Hepatocyte (in vitro differentiated cells): ENCODE measurements at places on chromosomes 11 and 22.

GRCh38 chr22:24424901-24425775 is 2.3 kb upstream of the ADORA2A start:
- no peak for DNase-seq

GRCh38 chr11:20154381-20154780 is 5.9 kb downstream of the DBX1 start:
- no peak for DNase-seq

GRCh38 chr11:63908631-63909401 is 8.1 kb downstream of the RCOR2 start:
- DNase-seq: no peak

GRCh38 chr11:61491736-61492395 is 16.7 kb upstream of the LRRC10B start:
- DNase-seq: no peak

DNA sequence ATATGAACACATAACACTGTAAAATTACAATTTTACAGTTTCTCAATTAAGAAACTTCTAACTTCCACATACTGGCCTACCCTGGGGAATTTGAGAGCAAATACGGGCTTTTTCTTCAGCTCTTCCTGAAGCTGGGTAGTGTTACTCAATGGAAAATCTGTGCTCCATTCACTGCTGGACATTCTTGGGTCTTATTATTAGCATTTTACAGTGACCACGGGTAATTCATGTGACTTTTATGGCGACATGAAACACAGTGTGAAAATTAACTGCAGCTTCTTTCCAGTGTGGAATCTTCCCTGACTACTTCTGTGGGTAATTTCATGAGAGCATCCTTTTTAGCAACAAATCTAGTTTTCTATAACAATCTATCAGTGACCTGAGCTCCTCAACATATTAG is 423.7 kb upstream of the ANO5 start:
- no peak for DNase-seq

GRCh38 chr22:44604991-44605390 is 97.0 kb upstream of the PRR5 start:
- no peak for DNase-seq

- no peak for DNase-seq
Measured at GRCh38 chr11:58805065-58805464, 39.4 kb downstream of the GLYATL2 start.

- no peak for DNase-seq
Measured at GRCh38 chr11:33296695-33297094, 39.5 kb downstream of the HIPK3 start.

DNA sequence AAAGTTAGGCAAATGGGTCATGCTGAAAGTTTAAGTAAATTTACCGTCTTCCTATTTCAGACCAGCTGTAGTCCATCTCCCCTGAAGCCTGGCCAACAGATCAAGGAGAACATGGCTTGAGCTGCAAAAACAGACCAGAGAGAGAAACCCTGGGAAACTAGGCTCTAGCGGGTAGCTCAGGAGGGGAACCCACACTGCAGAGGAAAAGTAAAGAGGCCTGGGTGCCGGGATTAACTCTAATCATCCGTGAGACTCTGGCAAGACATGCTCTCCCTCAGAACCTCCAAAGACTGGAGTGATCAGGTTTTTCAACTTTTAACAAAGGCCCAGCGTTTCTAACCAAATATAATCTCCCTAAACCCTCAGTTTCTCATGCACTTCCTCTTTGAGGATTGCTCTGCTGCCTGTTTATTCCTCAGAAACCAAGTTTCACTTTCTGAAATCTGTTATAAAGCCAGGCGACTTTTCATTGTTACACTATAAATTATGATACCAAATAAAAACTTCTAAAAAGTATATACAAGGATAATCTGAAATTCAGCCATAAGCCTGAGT is 67.5 kb downstream of the GAB2 start:
- peak; percentile 22 for DNase-seq

DNA sequence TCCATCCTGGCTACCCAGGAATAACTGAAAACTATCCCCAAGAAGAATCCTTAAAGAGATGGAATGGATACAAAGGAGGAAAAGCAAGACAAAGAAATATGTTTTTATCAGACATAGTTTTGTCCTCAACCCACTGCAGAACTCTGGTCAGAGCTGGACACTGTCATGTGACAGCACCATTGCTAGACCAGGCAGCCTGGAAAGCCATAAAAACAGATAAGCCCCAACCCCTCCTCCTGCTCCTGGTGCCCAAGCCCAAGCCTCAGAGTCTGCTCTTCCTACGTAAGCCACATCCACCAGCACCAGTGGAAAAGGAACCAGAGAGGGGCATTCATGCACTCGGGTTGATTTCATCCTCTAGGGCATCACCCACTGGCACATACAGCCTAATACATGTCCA is 116.9 kb downstream of the TRIM29 start:
- DNase-seq: peak; percentile 66

DNA sequence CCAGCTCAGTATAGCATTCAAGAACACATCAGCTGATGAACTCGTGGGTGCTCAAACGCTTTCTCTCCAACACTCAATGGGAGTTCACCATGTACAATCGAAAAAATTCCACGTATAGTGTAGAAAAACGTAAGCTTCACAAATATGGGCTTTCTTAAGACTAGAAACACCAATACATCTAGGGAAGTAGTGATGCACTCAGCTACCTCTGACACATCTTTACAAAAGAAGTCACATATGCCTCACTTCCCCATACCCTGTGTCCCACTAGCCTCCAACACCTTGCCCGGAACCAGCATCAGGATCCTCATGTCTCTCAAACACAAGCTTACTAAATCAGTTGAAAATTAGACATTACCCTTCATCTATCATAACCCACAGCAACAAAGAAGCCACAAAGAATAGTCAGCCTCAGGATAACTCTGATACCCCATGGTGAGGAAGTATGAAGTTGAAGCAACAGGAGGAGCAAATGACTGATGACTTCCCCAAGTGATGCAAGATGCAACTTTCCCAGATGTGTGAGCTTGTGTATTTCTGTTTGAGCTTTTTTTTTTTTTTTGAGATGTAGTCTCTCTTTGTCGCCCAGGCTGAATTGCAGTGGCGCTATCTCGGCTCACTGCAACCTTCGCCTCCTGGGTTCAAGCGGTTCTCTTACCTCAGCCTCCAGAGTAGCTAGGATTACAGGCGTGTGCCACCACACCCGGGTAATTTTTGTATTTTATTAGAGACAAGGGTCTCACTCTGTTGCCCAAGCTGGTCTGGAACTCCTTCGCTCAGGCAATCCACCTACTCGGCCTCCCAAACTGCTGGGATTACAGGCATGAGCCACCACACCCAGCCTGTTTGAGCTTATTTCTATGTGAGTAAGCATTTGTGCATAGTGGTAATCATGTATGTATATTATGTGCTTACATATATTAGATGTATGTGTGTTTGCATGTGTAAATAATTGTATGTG is 8.5 kb upstream of the DENND5A start:
- DNase-seq: no peak

- peak; percentile 4 for DNase-seq
Measured at GRCh38 chr22:46588279-46589140, 31.7 kb upstream of the GRAMD4 start.

- DNase-seq: peak; percentile 71
Measured at GRCh38 chr11:64268025-64268892, 16.2 kb downstream of the BAD start.

DNA sequence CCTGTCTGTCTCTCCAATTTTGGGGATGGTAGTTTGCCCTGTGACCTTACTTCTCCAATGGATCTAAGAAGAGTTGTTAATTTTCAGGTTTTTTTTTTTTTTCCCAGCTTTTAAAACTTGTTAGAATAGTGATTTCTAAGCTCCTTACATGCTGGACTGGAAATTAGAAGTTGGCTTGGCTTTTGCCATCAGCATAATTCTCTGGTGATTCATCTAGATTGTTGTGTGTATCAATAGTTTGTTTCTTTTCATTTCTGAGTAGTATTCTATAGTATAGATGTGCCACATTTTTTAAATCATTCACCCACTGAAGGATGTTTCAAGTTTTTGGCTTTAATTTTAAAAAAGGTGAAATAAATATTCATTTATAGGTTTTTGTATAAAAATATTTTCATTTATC is 51.4 kb downstream of the ADAMTS15 start:
- no peak for DNase-seq

DNA sequence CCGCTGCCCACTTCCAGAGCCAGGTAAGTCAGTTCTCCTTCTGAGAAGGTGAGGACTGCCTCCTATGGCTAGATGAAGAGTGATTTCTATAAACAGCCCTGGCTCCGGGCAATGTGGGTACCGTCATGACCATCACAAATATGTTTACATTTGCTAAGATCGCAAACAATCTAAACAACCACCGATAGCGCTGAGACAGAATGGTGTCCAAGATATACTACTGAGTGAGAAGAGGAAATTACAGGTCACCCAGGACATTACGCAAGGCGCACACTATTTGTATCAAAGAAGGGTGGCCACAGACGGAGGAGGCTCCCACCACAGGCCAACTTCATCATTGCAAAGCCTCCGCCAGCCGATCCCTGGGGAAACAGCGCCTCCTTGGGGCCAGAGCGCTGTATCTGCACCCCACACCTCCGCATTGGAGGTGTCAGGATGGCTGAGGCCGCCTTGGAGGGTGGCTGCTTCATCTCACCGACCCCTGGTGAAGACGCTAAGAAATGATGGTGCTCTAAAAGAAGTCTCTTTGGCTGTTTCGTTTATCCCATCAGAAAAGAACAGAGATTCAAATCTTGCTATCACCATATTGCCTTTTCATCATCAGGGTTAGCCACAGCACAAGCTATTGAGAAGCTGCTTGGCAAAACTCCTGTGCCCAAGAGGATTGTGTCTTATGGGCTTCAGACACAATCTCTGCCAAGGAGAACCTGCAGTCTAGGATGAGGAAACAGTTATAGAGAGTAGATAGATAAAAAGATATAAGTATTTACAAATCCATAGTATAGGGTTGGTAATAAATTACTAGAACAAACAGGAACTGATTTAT is 12.3 kb upstream of the ASRGL1 start:
- peak; percentile 50 for DNase-seq

- DNase-seq: no peak
Measured at GRCh38 chr11:117671370-117671769, 125.6 kb downstream of the DSCAML1 start.

DNA sequence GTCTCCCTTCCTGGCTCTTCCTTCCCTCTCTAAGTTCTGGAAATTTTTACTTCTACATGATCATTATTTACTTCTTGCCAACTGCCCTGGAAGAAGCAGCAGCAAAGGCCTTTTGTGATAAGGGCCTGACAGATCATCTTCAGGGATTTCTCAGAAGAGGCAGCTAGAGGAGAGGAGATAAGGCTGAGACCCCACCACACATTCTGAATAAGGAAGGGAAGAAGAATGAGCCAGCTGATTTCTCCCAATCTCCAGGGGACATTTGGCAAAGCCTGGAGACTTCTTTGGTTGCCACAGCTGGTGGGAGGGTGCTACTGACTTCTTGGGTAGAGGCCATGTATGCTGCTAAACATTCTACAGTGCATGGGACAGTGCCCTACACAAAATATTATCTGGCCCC is 122.4 kb upstream of the OR9Q1 start:
- no peak for DNase-seq
